SHP77 treated with DMSO at 0.1 percent for 48 hours (cell line): ENCODE measurements at places on chromosomes 4 and X.
A peak's percentile ranks its signal among the peaks of the same experiment; 100 is the strongest.

GRCh38 chr4:99404595-99405287 lies 30.4 kb downstream of the ADH7 start:
- no peak for DNase-seq

DNA sequence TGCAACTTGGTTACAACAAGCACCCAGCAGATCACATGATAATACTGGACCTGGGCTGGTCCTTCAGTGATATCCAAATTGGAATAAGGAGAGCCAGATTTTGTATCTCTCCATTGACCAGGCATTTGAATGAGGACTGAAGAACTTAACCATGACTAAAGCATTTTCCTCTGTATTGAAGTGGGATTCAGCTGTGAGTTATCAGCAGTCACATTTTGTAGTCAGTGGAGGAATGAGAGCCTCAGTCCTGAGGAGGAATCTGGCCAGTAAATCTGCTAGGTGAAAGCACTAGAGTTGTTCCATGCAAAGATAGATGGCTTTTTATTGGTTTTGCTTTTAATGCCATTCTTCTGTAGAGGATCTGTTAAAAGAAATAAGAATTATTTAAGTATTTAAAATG lies 1506.0 kb downstream of the PCDH7 start:
- DNase-seq = no peak

- no peak for DNase-seq
Measured at GRCh38 chr4:66073961-66074360, 403.7 kb upstream of the EPHA5 start.

DNA sequence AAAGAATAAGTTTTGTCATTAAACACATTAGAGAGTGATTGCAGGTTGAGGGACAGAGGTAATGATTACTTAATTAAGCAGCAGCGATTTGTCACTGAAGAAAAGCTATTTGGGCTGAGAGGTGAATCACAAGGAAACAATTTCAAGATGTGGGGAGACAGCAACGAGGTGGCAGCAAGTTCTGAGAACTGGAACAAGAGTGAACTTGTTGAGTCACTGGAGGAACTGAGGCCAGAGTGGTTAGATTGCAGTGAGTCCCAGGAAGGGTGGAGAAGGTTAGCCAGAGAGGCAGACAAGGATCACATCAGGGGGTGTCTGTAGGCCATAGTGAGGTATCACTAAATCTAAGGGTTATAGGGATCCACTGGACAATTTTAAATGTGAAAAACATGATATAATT lies 57.9 kb upstream of the TMPRSS11A start:
- DNase-seq = no peak

- no peak for DNase-seq
Measured at GRCh38 chr4:100907465-100908454, 389.9 kb upstream of the EMCN start.

GRCh38 chr4:143294710-143295275 lies 41.9 kb upstream of the GAB1 start:
- no peak for DNase-seq

DNA sequence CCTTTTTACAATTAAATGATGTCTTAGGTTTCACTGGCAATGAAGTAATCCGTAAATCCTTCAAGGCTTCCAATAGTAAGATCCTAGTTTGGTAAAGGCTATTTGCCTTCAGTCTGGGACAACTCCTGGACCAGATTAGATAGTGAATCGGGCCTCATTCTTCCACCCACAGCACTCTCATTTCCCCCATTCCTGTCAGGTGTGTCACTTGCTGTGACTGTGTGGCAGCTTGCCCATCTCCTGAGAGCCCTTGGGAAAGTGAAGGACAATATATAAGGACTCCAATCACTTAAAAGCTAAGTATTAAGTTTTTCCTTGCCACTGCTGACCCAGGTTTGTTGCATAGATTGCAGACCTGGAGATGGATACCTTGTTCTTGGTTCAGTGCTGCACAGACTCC lies 3.3 kb upstream of the GASK1B start:
- DNase-seq = no peak

- DNase-seq = no peak
Measured at GRCh38 chr4:145644699-145645098, 25.5 kb downstream of the MMAA start.

DNA sequence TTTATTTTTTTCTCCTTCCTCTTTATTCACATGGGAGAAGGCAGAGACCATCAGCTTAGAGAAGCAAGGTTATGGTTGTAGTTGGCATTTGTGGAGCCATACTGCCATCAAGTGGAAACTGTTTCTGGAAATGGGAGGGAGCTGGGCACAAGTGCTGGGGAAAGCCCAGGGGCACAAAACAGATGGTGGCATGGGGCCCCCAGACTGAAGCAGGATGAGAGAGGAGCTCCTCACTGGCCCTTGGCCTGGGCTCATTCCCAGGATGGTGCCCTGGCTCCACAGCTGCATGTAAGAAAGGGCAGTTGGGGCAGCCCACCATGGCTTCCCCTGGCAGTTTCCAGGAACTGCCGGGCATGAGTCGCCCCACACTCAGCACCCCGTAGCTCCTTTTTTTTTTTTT lies 59.2 kb downstream of the NBDY start:
- DNase-seq = no peak

DNA sequence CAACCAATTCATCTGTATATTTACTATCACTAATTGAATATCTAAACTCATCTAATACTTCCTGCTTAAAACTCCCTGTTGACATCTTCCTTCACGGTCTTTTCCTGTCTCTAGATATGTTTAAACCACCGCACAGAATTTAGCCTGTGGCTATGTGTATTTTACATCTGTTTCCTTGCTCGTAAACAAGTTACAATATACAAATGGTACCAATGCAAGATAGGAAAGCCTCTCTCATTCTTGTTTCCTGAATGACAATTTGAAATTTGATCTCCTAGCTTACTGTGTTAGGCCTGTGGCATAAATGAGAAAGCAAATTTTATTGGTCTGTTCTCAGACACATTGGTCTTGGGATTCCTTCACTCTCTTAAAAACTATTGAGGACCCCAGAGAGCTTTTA lies 89.7 kb upstream of the PCDH7 start:
- DNase-seq = no peak

DNA sequence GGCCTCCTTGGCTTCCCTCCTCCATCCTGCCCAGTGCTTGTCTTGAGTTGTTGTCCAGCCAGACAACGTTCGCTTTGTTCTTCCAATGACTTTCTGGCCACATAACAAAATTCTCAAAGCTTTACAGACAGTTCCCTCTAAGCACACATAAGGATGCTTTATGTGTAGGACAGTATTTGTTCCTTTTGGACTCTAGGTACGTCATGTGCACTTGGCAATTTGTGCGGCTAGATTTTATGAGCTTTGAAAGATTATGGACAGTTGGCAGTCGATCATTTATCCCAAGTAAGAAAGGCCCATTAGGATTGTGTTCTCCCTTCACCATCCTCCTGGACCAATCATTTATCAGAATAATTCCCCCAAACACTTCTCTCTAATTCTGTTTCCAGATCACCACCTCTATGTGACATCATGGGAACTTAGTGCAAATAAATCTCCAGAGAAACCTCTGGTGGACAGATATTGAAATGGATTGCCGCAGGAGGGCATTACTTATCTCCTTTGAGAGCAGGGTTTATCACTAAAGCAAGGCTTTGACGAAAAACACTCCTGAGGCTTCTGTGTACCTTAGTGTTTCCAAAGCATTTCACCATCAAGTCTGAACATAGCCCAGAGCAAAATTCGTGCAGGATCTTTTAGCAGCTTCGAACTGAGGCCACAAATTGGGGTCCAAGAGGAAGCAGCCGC lies 77.4 kb upstream of the BMPR1B start:
- DNase-seq = no peak

DNA sequence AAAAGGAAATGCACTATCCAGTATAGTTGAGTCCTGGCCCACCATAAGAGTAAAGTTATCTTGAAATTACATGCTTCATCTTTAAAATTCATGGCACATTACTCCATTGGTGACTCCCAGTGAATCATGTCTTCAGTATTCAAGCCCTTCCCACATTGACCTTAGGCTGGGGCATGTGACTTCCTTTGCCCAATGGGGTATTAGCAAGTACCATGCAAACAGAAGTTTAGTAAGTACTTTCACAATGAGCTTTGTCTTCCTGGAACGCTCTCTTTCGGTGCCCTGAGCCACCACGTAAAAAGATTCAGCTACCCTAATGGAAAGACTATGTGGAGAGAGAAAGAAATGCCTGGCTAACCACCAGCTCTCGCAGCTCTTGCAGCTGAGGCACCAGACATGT lies 235.4 kb downstream of the HNRNPD start:
- no peak for DNase-seq

DNA sequence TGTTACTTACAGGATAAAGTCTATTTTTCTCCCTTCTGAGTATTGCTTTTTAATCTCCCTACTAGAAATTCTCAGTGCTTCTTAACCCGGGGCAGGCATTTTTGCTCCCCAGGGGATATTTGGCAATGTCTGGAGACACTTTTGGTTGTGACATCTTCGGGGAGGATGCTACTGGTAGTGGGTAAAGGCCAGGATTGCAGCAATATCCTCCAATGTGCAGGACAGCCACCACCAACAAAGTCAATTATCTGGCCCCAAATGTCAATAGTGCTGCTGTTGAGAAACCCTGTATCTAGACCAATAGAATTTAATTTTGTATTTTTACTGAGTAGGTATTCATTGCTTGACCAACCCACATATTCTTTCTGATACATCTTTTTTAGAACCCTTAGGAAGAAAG lies 669.5 kb upstream of the MAGEB2 start:
- no peak for DNase-seq

- DNase-seq = no peak
Measured at GRCh38 chr4:25466966-25467697, 90.1 kb downstream of the ANAPC4 start.

GRCh38 chr4:6253111-6253510 lies 16.5 kb upstream of the WFS1 start:
- no peak for DNase-seq

GRCh38 chr4:140556372-140557085 lies 12.2 kb downstream of the UCP1 start:
- no peak for DNase-seq

- DNase-seq = no peak
Measured at GRCh38 chrX:2824886-2825285, 3.8 kb upstream of the GYG2 start.

GRCh38 chr4:184534511-184535391 lies 60.4 kb upstream of the IRF2 start:
- no peak for DNase-seq

DNA sequence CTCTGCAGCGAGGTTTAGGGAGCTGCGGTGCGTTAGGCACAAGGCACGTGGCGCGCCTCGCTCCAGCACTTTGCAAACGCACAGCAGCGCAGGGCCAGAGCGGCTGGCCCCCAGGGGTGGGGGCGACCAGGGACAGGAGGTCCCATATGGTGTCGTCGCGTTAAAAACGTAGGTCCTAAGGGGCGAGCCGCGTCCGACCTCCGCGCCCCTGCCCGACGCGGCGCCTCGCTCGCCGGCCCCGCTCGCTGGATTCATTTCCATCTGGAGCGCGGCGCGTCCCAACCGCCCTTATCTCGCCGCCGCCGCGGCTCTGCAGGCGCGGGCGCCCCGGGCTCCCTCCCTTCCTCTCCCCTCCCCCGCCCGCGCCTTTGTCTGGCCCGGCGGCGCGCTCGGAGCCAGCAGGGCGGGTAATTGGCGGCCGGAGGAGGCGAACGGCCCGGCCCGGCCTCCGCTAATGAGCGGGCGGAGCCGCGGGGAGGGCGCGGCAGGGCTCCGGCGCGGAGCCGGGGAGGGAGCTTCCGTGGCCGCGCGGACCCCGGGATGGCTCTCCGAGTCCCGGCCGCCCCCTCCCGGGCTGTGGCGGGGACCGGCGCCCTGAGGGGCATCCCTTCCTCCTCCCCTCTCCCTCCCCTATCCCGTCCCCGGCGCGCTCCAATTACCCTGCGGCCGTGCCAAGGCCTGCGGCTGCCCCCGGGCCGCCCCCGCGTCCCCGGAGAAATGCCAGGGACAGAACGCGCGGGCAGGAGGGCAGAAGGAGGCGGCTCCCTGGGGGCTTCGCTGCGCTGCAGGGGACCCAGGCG lies 409.0 kb downstream of the BCOR start:
- no peak for DNase-seq

DNA sequence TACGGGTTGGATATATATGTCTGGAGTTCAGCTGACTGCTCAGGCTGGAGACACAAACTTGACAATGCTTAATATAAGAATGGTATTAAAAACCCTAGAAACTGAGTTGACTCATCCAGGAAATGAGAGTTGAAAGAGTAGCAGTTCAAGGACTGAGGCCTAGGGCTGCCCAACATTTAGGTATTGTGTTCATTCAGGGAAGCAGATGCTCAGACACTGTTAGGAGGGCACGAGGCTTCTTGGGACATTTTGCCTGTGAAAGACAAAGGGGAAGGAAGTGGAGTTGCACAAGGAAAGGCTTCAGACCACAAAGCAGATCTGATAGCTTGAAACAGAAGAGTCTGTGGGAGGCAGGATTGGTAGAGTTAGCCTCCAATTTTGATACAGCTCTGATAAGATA lies 52.0 kb upstream of the HS3ST1 start:
- no peak for DNase-seq

DNA sequence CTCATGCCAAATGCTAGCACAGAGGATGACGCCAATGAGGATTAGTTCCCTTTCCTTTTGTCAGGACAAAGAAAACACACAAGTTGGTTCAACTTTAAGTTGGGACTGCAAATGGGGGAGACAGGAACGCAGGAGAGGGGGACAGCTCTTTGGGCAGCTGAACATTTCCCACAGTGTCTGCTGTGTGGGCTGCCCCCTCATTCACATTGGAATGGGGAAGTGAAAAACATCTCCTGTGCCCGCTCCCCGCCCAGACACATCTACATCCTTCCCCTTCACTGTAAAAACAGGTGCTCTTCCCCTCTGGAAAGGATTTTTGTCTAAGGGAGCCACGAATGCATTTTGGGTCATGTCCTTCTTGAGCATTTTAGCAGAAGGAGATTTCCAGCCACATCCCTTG lies 44.5 kb upstream of the TBC1D9 start:
- no peak for DNase-seq

DNA sequence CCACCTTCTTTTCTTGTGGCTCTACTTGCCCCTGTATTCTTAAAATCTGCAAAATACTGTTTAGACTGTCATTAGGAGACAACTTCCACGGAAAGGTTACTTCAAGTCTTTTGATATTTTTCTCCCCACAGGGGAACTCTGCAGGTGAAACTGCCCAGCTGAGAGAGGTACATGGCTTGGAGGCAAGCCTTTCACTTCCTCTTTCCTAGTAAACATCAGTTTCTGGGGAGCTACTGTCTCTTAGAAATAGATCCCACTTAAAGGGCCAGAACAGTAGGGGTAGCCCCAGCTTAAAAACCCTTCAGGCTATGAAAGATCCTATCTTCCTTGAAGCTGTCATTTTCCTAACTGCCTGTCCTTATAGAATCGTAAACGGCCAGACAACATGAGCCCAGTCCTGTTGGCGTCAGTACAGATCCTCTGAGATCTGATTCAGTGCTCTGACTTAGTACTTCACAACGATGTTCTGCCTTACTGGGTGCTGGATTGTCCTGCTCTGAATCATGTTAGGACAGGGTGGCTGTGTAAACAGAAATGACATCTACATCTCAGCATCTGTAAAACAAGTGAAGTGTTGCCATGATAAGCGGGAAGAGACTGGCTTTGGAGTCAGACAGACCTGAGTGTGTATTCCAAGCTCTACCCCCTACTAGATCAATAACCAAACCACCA lies 102.1 kb downstream of the ITIH6 start:
- DNase-seq = peak; percentile 79

- no peak for DNase-seq
Measured at GRCh38 chr4:13710246-13710885, 82.8 kb upstream of the BOD1L1 start.
